ENCODE measurements at places on chromosomes 5 and 9.

- DNase-seq: no peak
Observed at GRCh38 chr9:134892820-134893420, 12.3 kb downstream of the FCN2 start.

- DNase-seq: no peak
Observed at GRCh38 chr5:27144456-27144855, 106.1 kb upstream of the CDH9 start.

DNA sequence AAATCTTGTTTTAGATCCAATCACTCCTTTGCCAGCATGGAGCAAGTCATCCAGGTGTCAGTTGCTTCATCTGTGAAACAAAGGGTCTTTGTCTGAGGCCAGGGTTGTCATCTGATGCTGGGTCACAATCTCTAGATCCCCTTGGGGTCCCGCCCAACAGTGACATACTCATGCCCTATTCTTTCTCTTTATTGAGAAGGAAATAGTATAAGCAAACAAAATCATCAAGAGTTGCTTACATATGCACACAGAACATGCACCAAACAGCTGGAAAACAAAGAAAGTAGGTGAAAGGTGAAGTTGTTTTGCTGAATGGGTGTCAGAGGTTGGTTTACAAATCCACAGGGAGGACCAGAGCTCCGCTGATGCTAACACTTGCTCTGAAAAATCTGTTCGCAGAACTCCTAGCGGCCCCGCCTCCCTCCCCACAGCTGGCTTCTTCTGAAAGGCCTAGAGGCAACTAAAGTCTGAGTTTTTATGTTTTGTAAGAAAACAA, 106.1 kb upstream of the SLC44A1 start:
- no peak for DNase-seq

DNA sequence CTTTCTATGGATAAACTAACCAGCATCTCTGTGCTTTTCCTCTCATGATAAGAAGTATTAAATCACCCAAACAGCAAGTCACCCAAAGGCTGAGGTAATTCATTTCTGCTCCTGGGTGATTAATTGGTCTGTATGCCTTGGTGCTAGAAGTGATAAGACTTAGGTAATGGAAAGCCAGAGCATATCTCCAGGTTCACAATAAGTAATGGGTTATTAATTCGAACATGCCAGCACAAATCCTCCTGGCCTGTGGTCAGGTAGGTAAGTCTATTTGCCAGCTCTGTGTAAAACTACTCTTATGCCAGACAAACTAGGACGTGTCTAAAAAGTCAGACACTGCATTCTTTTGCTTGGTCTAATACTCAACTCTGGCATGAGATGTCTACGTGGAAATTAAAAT, 11.2 kb upstream of the ENC1 start:
- no peak for DNase-seq

- DNase-seq: no peak
Observed at GRCh38 chr5:40235471-40236400, 444.0 kb upstream of the PTGER4 start.

- peak; percentile 88 for DNase-seq
Observed at GRCh38 chr9:129868872-129869486, 33.7 kb downstream of the USP20 start.

DNA sequence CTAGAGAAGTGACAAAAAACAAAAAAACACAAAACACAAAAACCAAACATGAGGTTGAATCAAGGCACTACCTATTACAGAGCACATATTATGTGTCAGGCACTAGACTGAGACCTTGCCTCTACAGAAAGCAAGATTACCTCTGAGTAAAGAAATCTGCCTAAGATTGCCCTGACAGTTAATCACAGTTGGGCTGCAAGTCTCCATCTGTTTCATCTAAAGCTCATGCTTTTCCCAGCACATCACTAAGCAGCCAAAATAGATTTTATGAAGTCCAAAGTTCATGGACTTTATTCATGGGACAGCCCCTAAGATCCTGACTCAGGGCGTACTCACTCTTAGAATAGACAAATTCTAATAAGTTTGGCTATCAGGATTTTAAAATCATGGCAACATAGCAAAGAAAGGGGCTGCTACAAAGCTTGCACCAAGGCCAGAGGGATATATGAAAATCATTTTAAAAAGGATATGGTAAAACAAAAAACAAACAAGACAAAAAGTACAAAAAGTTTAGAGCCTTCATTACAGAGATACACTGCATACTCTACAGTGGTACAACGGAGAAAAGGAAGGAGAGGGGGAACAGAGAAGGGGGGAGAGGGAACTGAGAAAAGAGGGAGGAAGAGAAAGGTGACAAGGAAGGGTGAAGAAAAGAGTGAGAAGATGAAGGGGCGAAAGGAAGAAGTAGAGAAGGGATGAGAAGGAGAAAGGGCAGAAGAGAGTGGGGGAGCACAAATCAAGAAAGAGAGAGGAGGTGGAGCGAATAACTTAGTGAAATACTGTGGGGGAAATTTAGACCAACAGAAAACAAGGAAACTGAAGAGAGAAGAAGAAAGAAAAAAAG, 58.2 kb downstream of the RICTOR start:
- no peak for DNase-seq

GRCh38 chr5:35971878-35972210, 19.3 kb downstream of the UGT3A1 start:
- DNase-seq: no peak

DNA sequence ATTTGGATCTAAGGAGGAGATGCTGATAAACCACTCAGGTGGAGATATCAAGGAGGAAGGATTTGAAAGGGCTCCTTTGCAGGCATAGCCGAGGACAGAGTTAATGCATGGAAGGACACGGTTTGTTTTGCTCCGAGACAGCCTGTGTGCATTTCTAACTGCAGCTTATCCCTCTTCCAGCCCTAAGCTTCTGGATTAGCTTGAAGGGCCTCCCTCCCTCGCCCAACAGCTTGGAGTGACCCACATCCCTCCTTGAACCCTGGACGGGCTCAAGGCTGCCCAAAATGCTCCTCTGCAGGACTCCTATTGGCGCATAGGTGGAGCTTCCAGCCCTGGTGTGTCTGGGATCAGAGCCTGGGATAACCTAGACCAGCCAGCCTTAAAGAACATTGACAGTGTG, 66.7 kb downstream of the PPARGC1B start:
- no peak for DNase-seq

- DNase-seq: no peak
Observed at GRCh38 chr9:110066929-110067716, 140.8 kb downstream of the C9orf152 start.

DNA sequence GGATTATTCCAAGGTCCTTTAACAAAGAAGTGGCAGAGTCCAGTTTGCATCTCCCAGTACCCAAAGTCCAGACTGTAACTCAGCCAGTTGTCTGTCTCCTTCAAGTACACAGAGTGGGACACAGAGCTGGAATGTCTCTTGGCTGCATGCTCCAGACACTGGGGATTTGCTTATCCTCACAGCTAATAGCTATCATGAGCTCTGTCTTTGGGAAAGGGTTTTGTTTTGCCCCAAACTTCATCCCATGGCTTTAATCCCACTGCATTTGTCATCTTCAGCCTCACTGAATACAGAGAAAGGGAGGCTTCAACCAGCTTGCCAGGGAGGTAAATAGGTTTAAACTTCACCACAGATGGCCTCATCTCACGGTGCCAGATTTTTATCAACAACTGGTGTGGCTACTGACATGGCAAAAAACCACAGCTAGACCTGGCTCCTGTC, 412.2 kb upstream of the SLC24A2 start:
- no peak for DNase-seq

- no peak for DNase-seq
Observed at GRCh38 chr5:31664566-31664965, 25.6 kb downstream of the PDZD2 start.

GRCh38 chr9:1300941-1301340, 250.8 kb downstream of the DMRT2 start:
- no peak for DNase-seq

- no peak for DNase-seq
Observed at GRCh38 chr9:14209399-14210345, 104.3 kb downstream of the NFIB start.

DNA sequence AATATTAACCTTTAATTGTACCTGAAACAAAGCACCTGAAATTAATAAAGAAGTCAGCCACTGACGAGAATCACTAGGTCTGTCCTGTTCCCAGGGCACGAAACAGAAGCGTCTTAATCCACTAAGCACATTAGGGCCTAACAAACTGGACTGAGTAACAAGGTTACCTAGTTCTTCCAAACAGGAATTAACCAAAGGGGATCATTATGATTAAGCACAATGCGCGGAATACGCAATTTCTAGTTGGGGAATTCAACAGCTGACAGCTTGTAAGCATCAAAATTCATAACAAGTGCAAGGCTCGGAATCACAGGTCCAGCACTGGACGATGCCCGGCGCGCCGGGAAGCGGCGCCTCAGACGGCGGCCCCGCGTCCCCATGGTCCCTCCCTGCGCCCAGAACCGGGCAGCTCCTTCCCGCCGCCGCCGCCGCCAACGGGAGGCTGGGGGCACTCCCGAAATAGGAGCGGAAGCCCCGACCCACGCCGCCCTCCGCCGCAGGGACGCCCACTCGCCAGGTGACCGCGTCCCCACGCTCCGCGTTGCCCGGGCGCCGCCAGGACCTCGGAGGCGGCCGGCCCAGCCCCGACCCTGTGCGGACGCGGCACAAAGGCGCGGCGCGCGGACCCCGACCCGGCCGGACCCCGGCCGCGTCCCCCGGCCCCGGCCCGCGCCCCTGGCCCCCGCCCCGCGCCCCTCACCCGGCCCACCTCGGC, 898 bp downstream of the CAMSAP1 start:
- DNase-seq: no peak

GRCh38 chr5:28809811-28810750, 1771.7 kb upstream of the CDH9 start:
- no peak for DNase-seq

DNA sequence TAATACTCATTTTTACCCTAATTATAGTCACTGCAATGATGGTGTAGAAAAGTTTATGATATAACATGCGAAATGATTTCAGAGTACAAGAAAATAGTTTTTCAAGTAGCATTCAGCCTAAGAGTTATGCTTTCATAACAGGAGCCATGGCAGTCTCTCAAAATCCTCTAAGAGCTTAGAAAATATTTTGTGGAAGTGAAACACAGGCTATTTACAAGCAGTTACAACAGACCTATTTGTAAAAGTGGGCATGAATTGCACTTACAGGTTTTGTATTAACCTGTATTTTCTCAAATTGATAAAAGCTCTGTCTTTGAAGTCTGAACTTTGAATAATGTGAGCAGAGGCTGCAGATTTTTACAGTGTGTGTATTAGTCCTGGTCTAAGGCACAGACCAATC, 523.3 kb downstream of the LRRC70 start:
- DNase-seq: no peak

- no peak for DNase-seq
Observed at GRCh38 chr5:97070234-97070633, 72.2 kb downstream of the LIX1 start.

DNA sequence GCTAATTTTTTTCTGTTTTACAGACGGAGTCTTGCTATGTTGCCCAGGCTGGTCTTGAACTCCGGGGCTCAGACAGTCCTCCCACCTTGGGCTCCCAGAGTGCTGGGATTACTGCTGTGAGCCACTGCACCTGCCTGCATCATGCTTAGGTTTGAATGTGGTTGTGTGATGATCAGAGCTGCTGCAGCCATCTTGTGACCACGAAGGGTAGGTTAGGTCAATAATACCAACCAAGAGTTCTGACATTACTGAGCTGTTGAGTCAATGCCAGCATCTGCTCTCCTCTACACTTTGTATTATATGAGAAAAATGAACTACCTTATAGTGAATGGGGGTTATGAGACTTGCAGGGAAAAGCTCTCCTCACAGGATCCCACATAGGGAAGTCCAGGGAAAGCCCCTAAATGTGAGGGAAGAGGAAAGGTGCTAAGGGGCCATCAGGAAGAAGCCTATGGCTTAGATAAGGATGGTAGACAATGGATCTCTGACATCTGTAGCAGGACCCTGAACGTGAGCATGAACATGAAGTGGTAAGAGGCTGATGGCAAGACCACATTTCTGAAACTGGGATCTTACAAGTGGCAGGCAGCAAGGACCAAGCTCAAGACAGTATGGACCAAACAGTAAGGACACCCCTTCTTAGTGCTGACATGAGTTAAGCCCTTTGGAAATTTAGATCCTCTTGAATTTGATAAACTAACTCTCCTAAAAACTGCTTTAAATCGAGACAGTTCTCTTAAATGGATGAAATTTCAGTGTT, 75.7 kb upstream of the ZNF169 start:
- DNase-seq: no peak

DNA sequence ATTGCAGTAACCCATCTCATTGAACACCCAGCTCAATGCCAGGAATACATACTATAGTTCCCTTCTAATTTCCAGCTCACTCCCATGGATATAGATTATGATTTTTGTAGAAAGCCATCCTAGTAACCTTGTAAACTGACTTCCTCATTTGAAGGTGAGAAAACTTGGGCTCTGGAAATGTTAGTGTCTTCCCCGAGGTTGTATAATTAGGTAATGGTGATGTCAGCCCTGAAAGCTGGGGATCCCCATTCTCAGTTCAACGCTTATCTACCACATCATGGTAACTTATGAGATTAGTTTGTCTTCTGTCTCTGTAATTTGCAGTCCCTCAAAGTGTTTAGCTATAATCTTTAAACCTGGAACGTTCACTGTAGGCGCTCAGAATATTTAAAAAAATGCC, 34.6 kb upstream of the PTCH1 start:
- DNase-seq: no peak

DNA sequence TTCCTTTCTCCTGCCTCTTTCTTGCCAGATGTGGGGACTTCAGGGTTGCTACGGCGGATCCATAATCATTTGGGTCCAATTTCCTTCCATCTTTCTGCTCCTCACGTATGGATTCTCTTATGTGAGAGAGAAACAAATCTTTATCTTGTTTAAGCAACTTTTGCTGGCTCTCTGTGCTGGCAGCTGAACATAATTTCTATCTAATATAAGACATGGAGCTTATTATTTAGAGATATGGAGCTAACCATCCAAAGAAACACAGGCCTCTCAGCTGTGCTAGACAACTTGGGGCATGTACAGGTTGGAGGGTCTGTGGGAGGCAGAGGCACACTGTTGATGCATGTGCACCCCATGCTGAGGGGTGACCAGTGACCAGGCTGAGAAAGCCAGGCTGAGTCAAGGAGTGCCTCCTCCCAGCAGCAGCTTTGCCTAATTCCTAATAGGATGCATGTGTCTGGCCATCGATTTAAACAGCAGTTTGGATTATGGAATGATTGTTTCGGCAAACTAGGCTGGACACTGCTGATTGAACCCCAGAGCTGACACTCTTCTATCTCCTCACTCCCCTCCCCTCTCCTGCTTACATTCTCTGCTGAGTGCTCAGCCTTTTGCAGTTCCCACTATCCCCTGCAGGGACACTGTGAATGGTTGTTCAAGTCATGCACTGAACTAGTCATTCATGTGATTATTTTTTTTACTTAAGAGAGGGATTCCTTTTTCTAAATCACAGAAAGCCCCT, 195.8 kb downstream of the ERCC6L2 start:
- DNase-seq: no peak

GRCh38 chr9:94913550-94913949, 187.1 kb downstream of the AOPEP start:
- DNase-seq: no peak

GRCh38 chr5:530001-530955, 6.0 kb upstream of the SLC9A3 start:
- DNase-seq: no peak

Measured in stimulated activated CD8-positive, alpha-beta memory T cell treated with anti-CD3 and anti-CD28 coated beads, Interleukin-7, amount 100 ng/mL, for 4 hours (primary cell).